ENCODE measurements at places on chromosomes 3 and 15. TPM values are rescaled to one million over a fixed set of nuclear protein-coding genes. Genes with fewer than 3 reads are reported as not detected.

DNA sequence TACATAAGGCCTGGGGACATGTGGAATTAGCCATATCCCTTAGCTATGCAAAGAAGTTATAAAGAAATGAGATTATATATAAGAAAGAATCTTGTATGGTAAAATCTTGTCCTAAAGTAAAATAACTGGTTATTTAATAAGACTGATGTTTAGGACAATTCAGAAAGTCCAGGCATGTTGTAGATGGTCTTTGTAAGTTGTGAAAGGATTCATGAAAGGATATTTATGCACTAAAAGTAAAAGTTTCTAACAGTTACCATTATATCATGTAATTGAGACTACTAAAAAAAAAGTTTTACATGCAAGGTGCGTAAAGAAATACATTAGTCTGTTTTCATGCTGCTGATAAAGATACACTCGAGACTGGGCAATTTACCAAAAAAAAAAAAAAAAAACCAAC lies 146.3 kb downstream of the FMN1 start:
- no peak overlapping the region for H3K27ac ChIP-seq
- H3K36me3 ChIP-seq: no peaks in the 10 kb centered on the region
- no peaks in the 10 kb centered on the region for H3K27me3 ChIP-seq
- DNase-seq: no peak
- no peak overlapping the region for H3K4me3 ChIP-seq
- no peaks in the 10 kb centered on the region for H3K4me1 ChIP-seq

DNA sequence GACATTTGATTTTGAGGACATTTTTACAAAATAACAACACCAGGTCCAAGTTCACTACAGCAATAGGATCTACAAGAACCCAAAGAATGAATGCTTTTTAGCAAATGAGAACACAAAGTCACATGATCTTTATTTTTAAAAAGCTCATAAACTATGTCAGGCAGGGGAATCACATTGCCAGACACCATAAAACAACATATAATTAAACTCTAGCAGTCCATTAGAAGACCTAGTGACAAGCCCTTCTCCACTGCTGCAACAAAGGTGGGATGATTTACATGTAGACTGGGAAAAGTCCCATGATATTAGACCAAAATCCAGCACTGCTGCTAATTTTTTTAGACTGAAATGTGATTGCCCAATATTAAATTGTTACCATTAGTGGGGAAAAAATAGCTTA lies 92.6 kb downstream of the FHIT start:
- H3K4me1 ChIP-seq: no peaks in the 10 kb centered on the region
- no peaks in the 10 kb centered on the region for H3K27me3 ChIP-seq
- no peak overlapping the region for H3K27ac ChIP-seq

KNG1 gene
- polyA plus RNA-seq: not detected

ITIH1 gene
- 2.0 TPM for polyA plus RNA-seq

All from B cell (primary cell).